ENCODE measurements at places on chromosomes 6 and 20.

DNA sequence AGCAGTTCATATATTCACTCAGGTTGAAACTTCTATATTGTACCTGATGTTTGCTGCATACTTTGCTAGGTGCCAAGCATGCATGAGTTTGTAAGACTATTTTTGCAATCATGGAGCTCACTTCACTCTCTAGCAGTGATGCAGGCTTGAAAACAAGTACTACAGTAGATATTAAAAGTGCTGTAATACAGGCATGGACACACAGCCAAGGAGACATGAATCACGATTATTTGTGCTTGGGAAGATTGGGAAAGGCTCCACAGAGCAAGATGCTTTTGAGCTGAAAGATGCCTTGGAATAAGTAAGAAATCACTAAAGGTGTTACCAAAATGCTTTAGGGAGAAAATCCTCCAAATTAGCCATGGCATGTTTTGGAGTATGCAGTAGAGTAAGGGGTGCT is 427.4 kb downstream of the UTRN start:
- no peak for DNase-seq

- DNase-seq, result no peak
Measured at GRCh38 chr6:132494954-132495353, 18.0 kb downstream of the STX7 start.

DNA sequence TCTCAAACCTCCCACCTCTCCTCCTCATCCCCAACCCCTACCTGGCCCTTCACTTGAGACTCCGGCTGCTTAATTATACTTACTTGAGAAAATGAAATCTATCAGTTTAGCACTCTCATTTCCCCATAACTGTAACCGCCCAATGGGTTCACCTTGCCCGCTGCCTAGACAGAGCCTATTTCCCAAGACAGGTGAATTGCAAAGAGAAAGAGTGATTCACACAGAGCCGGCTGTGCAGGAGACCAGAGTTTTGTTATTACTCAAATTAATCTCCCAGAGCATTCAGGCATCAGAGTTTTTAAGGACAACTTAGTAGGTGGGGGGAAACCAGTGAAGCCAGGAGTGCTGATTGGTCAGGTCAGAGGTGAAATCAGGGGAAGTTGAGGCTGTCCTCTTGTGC is 301.4 kb upstream of the CDYL start:
- no peak for DNase-seq

DNA sequence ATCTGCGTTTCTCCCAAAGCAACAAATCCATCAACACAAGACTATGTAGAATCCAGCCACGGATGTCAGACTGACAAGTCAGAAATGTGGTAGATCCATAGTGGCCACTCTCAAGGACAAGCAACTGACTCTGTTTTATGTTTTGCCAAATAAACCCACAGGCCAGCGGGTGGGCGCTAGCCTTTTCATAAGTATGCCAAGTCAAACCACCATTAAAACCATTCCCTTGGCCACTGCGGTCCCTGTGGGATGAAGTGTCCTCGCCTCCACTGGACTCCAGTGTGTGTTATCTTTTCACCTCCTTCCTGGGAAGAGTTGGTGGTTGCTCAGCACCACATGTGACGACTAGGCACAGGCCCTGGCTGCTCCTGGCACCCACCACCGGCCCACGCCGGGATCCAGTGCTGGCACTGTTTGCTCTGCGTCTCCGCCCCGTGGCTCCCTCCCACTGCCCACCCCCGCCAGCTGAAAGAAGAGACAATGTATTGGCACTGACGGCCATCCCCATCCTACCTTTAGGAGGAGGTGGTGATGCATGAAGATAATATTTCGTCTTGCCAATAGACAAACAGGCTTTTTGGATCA is 103.4 kb downstream of the FOXC1 start:
- no peak for DNase-seq

- DNase-seq, result peak; percentile 29
Measured at GRCh38 chr6:47073125-47074110, 31.3 kb upstream of the ADGRF1 start.

DNA sequence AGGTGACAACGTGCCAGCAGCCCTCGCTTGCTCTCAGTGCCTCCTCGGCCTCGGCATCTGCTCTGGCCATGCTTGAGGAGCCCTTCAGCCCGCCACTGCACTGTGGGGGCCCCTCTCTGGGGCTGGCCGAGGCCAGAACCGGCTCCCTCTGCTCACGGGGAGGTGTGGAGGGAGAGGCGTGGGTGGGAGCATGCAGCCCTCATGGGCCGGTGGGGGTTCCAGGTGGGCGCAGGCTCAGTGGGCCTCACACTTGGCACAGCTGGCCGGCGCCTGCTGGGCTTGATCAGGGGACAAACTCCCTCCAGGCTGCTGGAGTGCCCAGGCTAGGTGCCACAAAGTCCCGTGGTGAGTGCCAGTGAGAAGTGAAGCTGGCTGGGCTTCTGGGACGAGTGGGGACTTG is 566.6 kb upstream of the ID4 start:
- no peak for DNase-seq

DNA sequence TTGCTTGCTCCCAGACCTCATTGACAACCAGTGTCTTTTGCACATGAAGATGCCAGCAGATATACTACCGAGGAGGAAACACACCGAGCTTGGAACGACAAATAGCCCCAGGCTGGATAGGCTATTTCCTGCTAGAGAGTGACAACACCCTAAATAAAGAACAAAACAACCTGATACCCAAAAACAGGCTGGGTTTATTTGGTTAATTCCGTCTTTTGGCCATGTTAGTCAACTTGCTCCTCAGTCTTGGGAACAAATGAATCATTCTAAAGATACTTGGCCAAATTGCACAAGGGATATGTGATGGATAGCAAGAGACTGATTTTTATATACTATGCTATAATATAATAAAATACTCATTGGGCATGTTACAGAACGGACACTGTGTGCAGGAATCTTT is 11.5 kb upstream of the MUC22 start:
- no peak for DNase-seq

DNA sequence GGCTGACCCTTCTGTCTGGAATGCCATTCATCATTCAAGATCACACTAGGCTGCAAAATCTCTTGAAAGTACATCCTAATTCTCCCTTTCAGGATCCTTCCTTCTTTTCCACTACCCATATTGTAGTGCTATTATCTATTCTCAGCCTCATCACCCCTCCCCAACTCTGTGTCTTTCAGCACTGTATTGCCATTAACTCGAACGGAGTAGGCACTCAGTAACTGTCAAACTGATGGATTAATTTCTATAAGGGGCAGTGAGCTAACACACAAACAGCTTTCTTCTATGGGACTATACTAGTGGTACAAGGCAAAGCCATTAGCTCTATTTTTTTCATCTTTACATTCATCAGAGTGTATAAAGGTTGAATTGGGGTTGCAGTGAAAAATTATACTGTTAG is 46.6 kb downstream of the LAMA4 start:
- no peak for DNase-seq

- DNase-seq, result no peak
Measured at GRCh38 chr6:135236732-135237131, 55.6 kb downstream of the MYB start.

GRCh38 chr6:150008588-150008987 is 16.7 kb downstream of the RAET1L start:
- no peak for DNase-seq

DNA sequence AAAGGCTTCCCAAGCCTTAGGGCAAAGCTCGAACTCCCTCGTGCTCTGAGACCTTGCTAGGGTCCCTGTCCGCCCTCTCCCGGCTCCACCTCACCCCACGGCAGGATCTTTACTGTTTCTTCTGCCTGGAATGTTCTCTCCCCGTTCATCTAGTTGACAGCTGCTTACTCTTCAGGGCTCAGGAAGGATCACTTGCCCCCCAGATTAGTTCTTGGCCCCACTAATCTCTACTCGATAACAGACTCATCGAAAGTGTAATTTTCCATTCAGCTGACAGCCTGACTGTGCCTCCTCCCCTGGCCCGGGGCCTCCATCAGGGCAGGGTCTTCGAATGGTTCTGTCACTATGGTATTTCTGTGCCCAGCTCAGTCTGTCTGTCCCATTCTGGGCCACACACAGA is 3.1 kb downstream of the MAP1LC3A start:
- no peak for DNase-seq

DNA sequence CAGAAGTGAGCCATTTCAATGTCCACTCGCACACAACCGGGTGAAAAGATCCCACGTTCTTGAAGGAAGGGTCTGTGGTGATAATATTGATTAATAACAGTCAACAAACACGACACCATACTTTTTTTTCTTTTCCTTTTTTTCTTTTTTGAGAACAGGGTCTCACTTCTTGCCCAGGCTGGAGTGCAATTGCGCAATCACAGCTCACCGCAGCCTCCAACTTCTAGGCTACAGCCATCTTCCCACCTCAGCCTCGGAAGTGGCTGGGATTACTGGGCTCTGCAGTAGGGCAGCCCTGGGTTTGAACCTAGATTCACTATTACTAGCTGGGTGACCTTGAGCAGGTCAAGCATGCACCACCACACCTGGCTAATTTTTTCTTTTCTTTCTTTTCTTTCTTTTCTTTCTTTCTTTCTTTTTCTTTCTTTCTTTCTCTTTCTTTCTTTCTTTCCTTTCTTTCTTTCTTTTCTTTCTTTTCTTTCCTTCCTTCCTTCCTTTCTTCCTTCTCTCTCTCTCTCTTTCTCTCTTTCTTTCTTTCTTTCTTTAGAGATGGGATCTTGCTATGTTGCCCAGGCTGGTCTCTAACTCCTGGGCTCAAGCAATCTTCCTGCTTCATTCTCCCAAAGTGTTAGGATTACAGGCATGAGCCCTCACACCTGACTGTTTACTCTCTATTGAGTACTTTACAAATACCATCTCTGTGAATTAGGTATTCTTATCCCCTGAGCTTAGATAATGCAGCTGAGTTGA is 123.9 kb downstream of the SNX5 start:
- no peak for DNase-seq

DNA sequence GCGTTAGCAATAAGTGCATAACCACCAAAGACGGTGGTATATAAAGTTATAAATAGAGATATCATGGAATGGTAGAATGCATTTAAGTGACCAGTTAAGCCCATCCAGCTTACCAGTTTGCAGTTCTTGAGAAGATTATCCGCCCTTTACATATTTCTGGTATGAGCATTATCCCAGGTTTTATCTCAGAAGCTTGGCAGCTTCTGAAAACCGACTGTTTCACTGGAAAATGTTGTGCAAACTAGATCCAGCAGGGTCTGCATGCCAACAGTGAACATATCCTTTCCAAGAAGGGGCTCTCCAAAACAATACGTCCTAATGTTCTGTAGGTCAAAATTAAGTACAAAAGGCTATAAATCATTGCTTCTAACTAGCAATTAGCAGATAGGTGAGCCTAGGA is 29.5 kb upstream of the SHLD1 start:
- no peak for DNase-seq

All from OCI-LY7 (cell line).